ENCODE measurements at places on chromosomes 11 and 22.
A peak's percentile ranks its signal among the peaks of the same experiment; 100 is the strongest.

- DNase-seq = no peak
Observed at GRCh38 chr11:65960824-65961266, 689 bp upstream of the SART1 start.

GRCh38 chr11:113960702-113961330 lies 14.1 kb upstream of the HTR3A start:
- no peak for DNase-seq

GRCh38 chr11:124762105-124762623 lies at the start of gene ESAM:
TSS of gene ESAM (minus strand) at chr11:124762290. CDS start at chr11:124762154, 136 bp downstream.
- no peak for DNase-seq

DNA sequence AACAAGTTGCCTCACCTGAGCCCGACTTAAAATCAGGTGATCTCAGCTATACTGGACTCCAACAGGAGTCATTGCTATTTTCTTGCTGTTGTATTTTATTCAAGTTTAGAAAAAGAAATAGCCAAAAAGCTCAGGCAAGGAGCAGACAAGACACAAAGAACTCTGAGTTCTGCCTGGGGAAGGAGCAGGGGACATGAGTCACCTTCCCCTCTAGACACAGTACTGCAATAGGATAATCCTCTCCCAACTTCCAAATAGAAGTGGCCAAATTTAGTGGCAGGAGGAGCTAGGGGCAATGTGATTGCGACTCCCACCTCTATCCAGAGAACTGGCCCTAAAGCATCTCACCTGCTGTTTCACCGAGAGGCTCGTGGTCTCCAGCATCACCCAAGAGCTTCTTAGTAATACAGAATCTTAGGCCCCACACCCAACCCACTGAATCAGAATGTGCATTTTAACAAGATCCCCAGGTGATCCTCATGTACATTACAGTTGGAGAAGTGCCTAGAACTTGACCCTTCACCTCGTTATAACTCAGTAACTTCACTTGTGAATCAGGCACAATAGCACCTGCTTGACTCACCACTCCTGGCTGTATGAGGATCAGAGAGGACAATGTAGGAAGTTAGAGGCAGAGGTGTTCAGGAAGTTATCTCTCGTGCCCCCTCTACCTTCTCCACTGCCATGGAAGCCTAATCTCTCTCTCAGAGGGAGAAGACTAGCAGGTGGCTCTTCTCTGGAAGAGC lies 56.8 kb upstream of the FBXO3 start:
- no peak for DNase-seq

GRCh38 chr11:7252683-7253213 lies 1.0 kb downstream of the SYT9 start:
- DNase-seq = no peak

DNA sequence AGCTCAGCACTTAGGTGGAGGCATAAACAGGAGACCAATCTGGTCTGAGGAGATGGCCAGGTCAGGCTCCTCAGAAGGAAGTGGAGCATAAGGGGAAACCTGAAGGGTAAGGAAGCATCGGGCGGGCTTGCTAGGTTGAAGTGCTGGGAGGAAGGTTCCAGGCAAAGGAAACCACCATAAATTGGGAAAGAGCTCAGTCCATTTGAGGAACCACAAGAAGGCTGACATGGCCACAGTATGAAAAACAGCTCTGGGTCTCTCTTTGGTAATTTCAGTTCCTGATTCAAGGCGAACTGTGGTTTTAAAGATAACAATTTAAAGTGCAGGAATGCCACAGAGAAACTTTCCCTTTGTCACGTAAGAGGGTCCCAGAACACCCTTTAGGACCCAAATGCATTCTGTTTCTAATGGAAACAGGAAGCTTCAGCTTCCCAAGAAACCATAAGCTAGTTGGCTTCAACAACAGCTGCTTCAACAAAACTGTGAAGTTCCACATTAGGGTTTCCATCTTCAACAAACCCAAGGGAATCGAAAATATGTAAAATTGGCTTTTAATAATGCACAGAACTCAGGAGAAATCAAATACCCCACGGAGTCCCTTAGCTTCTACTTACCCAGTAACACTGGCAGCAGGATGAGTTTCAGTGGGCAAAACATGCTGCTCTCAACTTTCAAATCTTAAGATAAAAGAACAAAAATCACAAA lies 10.4 kb downstream of the JAML start:
- no peak for DNase-seq

- no peak for DNase-seq
Observed at GRCh38 chr11:10109806-10110205, 184.2 kb downstream of the SBF2 start.

GRCh38 chr11:82701847-82702520 lies 31.7 kb downstream of the FAM181B start:
- no peak for DNase-seq

DNA sequence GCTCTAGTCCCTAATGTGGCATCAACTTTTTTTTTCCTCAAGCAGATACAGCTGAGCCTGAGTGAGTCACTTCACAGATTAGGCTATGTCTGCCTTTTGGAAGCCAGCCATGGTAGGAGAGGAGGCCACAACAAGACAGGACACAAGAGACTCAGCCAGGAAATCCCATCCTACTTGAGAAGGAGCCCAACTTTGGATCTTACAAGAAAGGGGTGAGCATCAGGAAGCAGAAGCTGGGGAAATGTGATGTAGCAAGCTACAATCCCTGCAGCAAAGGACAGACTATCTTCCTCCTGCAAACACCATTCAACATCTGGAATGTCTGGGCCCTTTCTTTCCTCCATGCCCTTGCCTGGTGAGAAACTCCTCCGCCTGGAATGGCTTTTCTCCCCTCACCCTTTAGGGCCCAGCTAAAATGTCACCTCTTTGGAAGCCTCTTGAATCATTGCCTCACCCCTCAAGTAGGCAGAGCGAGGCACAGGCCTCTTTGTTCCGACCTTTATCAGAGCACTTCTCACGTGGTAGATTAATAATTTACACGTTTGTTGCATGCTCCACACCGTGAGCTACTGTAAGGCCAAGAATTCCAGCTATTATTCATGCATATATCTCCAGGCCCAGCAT lies 156.4 kb upstream of the PITPNB start:
- DNase-seq = peak; percentile 15

DNA sequence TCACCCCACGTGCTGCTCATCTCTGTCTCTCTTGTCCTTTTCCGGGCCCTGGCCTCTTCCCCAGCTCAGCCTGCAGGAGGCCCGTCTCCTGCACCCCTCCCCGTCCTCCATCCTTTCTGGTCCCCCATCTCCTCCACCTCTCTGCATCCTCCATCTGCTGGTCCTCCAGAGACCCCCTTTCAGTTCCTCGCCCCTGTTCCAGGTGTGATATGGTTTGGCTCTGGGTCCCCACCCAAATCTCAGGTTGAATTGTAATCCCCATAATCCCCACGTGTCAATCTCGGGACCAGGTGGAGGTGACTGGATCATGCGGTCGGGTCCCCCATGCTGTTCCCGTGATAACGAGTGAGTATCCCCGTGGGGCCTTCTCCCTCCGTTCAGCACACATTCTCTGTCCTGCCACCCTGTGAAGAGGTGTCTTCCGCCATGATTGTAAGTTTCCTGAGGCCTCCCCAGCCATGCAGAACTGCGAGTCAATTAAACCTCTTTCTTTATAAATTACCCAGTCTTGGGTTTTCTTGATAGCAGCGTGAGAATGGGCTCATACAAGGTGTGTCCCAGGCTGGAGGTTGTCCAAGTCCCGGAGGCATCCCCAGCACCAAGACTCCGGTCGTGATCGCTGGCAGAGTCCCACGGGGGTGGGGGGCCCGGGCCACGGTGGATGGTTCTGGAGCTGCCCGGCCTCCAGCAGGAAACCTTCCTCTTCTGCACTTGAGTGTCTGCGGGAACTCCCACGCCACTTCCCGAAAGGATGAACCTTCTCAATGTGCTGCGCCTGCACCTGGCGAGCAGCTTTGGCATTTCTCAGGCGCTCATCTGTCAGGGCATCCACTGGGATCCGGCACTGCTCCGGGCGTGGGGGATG lies 29.0 kb upstream of the TOLLIP start:
- no peak for DNase-seq

DNA sequence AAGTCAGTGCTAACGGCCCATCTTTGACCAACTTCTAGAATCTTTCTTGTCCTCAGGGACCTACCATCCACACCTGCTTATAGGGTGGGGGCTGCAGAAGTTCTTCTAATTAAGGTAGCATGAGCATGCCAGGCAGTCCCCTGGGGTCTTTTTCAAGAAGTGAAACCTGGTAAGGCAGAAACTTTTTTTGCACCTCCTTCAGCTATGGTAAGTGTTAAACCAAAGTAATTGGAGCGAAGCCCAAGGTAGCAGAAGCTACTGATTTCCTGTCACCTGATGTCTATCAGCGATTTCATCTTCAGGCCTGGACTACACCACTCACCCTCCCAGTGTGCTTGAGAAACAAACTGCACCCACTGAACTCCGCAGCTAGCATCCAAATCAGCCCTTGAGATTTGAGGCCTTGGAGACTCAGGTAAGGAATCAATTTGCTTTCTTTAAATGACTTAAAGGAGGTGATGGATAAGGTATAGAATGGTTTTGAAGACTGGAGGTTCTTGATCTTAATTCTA lies at the start of gene MS4A1:
Gene MS4A1 (plus strand): TSS at position 317 of the 512 bp plus-strand sequence. CDS start 6,528 bp downstream, outside the sequence.
- DNase-seq = no peak

GRCh38 chr11:37963440-37963839 lies 1365.4 kb upstream of the RAG2 start:
- no peak for DNase-seq

- no peak for DNase-seq
Observed at GRCh38 chr11:43736502-43737200, 56.1 kb downstream of the HSD17B12 start.

DNA sequence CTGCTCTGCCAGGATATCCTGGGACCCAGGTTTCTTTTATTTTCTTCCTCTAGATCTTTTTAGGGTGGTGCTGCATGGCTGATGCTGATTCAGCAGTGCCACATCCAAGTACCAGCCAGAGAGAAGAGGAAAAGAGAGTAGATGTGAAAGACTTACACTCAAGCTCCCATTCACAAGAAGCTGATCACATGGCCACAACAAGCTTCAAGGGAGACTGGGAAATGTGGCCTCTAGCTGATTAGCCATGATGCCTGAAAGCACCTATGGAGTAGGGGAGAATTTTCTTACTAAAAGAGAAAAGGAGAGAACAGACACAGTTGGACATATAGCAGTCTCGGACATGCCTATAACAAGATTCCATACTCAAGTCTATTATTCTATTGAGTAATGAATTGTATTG lies 34.4 kb upstream of the FJX1 start:
- DNase-seq = no peak

- no peak for DNase-seq
Observed at GRCh38 chr22:36317658-36318271, 64.8 kb downstream of the APOL1 start.

- no peak for DNase-seq
Observed at GRCh38 chr22:43228330-43228729, 41.4 kb upstream of the TTLL12 start.

DNA sequence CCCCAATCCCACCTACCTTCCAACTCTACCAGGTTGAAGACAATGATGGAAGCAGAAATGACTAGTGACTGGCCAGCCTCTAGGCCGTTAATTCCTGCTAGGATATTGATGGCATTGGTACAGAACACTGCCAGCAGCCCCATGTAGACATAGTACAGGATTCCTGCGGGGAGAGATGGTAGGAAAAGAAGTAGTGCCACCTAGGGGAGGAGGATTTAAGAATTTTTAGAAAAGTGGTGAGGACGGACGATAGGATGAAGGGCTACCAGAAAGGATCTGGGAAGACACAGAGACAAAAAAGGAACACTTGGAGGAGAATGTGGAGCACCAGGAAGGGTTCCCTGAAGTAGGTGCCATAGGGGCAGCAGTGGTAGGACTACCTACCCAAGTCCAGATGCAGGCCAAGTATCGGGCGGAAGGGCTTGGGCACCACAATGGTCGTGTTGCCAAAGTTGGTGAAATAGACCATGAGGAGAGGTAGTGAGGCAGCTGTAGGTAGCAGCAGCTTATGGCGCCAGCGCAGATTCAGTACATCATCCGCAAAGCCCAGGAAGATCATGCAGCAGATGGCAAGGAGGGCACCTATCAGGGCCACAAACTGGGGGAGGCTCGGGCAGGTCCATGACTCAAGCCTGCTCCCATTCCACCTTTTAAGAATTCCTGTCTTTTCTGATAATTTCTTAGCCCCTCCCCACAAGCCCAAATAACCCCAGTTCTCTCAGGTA lies 1.2 kb downstream of the DPAGT1 start:
- DNase-seq = no peak

DNA sequence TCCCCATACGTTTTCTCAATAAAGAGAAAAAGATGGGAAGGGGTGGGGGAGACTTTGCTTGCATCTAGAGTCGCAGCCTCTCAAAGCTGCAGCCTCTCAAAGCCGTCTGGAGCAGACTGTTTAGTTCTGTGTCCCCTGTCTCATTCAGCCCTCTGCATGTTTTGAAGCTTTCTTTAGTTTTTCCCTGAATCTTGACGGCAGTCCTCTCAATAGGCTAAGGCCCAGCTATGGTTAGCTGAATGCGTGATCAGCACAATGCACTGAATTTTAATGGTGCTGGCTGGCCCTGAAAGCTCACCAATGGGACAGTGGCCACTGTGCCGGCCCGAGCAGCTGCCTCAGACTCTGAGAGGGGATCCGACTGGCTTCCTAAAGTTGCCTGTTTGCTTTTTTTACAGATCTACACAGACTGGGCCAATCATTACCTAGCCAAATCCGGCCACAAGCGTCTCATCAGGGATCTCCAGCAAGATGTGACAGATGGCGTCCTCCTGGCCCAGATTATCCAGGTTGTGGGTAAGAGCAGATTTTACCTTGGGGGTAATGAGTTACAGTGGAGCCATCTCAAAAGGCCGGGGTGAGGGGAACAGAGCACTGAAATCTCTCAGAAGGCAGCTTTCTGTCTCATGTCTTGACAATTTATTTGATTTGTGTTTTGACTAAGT lies 119.6 kb downstream of the NAV2 start:
- DNase-seq = no peak
